ENCODE measurements at places on chromosomes 5 and 9.

GRCh38 chr9:21803649-21804048, 1.2 kb downstream of the MTAP start:
- no peak for DNase-seq

DNA sequence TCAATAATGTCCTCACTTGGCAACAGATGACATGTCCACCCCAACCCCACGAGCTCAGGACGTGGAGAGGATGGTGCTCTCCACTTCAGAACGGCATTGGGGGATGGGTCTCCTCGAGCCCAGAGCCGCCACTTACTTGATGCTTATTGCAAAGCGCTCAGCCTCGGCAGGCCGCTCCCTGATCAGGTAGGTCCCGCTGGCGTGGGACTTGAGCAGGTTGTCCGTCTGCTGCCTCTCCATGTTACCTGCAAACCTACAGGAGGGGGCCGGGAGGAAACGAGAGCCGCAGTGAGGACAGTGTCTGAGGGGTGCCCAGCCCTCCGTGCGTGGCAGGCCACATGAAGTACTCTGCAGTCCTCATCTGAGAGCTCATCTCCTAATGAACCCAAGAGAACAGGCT, 36.6 kb upstream of the SARDH start:
- DNase-seq = no peak

- no peak for DNase-seq
Measured at GRCh38 chr9:115758441-115758840, 395.1 kb upstream of the PAPPA start.

DNA sequence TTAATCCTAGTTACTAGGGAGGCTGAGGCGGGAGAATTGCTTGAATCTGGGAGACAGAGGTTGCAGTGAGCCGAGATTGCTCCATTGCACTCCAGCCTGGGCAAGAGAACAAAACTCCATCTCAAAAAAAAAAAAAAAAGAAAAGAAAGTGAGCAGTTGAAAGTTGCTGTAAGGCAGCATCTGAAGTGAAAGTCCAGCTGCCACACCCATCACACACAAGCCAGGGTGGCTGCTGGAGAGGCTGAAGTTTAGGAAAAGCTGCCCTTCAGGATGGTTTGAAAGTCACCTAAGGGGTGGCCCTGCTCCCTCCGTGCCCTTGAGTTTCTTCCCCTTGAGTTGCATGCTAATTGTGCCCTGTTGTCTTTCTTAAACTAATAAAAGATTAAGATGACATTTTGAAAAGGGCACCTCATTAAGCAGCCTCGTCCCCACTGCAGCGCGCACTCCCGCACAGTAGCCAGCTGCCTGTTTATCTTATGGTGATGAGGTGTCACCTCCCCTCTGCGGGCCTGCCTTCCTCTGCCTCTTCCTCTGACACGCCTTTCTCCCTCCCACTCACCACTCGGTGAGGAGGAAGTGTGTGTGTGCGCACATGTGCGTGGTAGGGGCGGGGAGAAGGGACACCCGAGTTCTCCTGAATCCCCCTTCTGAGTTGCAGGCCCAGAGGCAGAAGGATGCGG, 104.2 kb upstream of the PANK3 start:
- DNase-seq = no peak

DNA sequence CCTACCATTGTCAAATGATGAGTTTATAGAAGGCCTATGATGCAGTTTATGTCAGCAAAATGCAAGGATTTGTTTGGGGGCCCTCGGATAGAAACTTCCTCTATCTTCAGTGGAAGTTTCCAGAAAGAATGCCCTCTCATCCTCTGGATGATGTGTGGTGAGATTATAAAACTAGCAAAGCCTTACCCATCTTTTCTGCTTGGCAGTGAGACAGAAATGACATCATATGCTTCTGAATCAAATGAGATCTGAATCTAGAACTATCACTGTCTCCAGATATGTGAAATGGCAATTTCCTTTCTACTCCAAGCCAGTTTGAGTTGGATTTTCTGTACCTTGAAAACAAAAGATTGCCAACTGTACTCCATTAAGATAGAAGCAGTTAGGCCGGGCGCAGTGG, 60.4 kb upstream of the CKMT2 start:
- no peak for DNase-seq

GRCh38 chr5:173408946-173409345, 80.7 kb upstream of the STC2 start:
- no peak for DNase-seq

DNA sequence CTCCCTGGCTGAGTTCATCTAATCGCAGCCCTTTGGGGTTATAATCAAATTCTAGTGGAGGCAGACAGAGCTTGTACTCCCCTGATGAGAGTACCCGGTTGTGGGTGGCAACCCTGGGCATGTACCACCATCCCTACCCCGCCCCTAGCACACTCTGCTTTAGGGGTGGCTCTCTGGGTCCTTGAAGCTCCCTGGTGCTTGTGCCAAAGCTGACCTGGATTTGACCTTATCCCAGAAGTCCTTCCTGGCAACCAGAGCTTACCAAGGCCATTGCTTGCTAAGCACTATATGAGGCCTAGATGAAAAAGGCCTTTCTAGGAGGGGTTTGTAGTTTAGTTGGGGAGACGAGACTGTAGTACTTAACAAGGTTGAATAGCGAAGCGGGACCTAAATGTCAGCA, 72.2 kb downstream of the RGS3 start:
- no peak for DNase-seq

DNA sequence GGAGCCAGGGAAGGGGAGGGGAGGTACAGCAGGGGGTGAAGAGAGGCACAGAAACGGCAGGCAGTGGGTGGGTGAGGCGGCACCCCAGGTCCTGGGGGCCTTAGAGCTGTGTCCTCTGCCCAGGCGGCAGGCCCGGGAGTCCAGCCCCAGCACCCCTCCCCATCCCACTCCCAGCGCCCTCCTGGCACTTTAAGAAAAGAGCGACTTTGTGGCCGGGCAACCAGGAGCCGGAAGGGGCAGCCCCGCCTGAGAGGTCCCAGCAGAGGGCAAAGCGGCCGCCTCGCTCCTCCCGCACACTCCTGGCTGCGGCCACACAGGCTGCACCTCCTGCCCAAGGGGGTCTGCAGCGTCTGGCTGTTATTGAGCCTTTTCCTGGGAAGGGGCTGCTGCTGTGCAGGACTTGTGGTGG, 42.6 kb downstream of the NACC2 start:
- DNase-seq = no peak

DNA sequence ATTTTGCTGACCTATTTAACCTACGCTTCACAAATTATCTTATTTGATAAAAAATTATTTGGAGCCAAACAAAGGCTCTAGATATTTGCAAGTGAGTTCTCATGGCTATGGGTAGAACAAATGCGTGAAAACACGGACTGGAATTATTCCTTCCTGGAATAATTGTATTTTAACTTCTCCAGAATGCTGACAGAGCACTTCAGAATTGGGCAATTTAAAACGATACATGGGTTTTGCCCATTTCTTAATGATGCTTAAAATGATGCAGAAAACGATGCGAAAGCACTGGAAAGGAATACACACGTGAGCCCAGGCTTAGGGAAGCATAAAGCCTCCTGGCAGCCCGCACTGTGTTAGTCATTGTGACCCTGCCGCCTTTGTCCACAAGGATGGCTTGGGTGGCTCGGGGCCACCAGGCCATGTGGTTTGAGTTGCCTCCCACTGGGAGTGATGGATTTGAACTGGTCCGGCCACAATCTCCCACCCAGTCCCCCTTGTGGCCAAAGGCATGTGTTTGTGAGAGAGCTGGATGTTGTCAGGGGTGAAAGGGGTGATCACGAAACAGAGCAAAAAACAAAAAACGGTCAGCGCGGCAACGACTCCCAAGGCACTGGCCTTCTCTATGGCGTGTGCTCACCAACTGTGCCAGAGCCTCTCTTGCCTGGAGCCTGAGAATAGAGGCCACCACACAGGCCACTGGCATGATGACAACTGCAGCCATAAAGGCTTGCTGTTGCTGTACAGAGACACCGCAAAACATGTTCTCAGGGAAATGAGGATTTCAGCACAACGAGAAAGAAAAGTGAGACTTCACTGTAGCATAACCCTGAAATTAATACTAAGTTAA, 234.2 kb upstream of the ADAMTS16 start:
- DNase-seq = no peak

- DNase-seq = no peak
Measured at GRCh38 chr9:68480807-68481206, 59.9 kb downstream of the TMEM252 start.

DNA sequence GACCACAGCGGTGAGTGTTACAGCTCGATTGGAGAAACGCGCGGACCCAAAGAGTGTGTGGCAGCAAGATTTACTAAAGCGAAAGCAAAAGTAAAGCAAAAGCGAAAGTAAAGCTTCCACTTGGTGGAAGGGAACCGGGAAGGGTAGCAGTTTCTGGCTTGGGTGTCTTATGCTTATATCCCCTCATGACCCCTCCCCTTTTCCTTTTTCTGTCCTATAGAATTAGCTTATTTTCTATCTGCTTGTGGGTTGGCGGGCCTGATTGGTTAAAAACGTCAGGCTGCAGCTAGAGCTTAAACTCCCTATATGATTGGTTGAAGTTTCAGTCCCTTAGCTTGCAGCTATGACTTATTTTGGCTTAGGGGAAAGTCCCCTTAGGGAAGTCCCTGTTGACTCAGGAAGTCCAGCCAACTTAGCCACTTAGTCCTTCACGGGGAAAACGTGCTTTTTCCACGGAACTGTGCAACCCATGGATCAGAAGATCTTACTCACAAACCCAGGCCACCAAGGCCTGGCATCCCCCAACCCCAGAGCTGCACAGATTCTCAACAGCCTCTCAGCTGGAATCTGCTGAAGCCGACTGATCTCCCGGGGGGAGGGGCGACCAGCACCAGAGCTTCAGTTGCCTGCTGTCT, 114.2 kb upstream of the ADAMTS16 start:
- no peak for DNase-seq

DNA sequence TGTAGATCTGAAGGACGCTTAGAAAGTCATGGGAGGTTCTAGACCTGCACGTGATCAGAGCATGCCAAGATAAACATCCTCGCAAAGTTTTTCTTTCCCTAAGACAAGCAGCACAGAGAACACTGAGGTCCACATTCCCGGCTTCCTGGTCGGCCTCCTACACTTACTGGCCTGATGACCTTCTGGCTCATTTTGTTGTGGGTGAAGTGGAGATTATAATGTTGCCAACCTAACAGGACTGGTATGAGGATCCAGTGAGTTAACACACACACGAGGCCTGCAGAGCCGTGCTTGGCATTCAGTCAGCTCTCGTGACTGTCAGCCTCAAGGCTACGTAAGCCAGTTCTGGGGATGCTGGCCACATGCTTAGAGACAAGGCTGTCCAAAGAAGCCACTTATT, 186.0 kb downstream of the TENT4A start:
- DNase-seq = no peak

DNA sequence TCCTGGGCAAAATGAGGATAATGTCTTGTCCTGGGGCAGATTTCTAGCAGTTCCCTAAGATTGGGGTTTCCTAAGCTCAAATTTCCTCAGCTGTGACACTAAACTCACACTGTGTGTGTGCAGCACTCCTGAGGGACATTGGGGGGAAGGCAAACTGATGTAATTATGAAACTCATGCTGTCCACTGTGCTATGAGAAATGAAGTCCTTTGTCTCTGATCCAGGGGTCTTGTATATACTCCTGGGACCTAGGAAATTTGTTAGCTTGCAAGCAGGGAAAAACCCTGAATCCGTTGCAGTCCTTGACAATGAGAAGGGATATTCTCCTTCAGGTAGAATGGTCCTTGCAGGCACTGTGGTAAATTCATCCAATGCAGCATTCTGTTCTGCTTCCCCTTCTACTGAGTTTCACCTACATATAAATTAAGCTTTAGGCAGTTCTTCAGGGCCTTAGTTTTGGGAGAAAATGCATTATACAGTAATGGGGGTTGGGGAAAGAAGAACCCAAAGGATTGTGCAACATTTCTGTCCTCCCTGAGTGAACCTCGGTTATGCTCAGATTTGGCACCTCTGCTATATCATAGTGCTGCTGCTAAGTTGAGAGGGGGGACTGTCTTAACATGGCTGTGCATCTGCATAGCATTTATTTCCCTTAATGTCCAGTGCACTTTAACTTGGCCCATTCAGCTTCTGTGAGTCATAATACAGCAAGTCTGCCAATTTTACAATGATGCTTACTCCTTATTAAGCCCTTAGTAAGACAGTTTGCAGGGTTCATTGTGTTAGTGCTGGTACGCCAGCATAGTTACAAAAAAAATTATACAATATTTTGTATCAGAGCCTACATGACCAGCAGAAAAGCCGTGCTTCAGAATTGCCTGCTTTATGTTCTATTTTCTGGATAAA, 80.2 kb downstream of the PJA2 start:
- no peak for DNase-seq

DNA sequence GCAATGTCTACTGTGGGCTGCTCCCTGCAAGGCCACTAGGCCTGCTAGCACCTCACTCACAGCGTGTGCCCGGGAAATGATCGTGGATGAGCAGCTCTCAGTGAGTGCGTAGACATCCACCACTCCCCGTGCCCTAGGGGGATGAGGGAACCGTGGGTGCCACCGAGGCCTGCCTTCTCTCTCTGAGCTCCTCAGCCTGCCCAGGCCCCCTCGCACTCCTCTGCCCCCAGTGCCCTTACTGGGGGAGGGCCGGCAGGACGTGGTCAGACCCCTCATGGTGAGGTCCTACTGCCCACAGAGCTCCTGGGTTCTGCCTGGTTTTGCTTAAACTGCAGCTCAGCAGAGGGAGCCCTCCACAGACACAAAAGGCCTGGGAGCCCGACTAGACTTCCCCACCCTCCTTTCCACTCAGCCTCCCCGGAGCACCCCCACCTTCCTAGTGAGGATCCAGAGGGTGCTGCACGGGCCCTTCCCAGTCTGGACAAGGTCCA, 220.0 kb downstream of the CACNA1B start:
- DNase-seq = no peak

DNA sequence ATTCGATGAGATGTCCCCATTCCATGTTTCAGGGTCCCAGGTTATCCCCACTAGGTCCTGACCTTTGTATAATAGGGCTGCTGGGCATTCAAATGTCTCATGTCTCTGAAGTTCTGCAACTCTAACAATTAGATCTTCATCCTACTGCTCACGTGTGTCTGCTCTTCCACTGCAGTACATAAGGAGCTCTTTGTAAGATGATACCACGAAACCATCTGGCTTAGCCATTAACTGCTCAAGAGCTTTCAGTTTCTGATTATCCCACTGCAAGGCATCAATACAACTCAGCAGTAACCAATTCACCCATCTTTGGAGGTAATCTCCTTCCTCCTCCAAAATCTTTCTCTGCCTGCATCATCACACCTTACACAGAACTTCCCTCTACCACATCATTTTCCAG, 49.9 kb upstream of the PPP2CA start:
- no peak for DNase-seq

DNA sequence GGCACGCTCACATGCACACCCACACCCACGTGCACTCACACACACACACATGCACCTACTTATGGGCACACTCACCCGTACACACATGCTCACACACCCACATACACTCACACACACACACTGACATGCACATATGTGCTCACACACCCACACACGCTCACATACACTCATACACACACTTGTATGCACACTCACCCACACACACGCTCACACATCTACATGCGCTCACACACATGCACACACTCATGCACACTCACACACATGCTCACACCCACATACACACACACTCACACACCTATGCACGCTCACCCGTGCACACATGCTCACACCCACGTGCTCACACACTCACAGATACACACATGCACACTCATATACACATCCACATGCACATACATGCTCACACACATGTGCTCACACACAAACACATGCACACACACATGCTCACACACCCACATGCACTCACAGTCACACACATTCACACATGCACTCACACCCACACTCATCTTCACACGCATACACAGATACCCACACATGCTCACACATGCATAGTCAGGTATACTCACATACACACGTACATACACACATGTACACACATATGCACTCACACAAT, 138.3 kb downstream of the OLFM1 start:
- no peak for DNase-seq

All from stimulated activated CD4-positive, alpha-beta T cell treated with anti-CD3 and anti-CD28 coated beads, Interleukin-1b, Interleukin-23, amount 100 ng/mL, for 1 hour (primary cell).